MM.1S (cell line): ENCODE measurements at places on chromosomes 5 and 9.

- DNase-seq: peak; percentile 57
Observed at GRCh38 chr9:78821126-78821822, 524.3 kb downstream of the PSAT1 start.

DNA sequence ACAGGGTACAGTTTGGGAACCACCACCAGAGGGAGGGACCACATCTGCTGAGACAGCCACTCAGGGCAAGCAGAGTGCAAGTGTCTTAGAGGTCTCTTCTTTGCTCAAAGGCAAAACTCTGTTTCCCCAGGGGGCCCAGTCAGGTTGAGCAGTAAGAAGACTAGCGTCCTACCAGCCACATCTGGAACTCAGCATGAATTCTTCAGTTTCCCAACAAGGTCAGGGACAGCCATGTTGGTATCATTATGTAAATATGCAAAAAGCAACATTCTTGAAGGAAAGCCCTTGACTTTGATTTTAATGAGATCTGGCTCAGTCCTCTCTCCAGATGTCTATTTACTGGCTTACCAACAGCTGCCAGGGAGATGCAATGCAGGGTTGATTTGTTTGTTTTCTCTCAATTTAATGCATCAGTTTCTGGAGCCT is 46.7 kb downstream of the TGFBI start:
- no peak for DNase-seq

GRCh38 chr9:129270903-129271431 is 92.9 kb upstream of the IER5L start:
- DNase-seq: peak; percentile 95

DNA sequence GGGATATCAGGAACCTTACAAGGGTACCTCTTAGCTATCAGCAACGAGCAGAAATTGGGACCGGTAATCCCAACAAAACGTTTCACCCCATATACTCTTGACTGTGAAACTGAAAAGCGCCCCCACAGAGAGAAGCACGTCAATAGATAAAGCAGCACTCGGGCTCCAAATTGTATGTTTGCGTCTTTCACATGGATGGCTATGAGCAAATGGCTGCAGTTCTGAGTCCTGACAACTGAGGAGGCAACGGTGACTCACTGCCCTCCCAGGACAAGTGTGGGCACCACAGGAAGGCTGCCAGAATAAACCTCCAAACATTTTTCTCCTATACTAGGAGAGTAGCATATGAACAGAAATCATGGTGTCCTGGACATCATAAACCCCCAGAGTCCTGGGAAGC is 36.6 kb downstream of the SEMA4D start:
- DNase-seq: no peak

DNA sequence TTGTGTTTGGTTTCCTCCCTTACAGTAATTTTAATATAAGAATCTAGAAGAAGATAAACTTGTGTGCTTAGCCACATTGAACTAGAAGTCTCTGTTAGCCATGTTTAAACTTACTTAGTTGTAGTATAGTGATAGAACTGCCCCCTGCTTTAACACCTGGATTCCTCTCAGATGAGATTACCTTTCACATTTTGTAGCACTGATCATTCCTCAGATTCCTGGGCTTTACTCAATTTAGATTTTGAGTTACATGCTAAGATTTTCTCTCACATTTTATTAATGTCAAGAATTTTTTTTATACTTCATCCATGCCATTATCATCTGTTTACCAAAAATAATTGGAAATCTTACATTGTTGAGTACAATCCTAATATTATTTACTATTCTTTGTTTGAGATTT is 70.5 kb downstream of the GPBP1 start:
- no peak for DNase-seq

DNA sequence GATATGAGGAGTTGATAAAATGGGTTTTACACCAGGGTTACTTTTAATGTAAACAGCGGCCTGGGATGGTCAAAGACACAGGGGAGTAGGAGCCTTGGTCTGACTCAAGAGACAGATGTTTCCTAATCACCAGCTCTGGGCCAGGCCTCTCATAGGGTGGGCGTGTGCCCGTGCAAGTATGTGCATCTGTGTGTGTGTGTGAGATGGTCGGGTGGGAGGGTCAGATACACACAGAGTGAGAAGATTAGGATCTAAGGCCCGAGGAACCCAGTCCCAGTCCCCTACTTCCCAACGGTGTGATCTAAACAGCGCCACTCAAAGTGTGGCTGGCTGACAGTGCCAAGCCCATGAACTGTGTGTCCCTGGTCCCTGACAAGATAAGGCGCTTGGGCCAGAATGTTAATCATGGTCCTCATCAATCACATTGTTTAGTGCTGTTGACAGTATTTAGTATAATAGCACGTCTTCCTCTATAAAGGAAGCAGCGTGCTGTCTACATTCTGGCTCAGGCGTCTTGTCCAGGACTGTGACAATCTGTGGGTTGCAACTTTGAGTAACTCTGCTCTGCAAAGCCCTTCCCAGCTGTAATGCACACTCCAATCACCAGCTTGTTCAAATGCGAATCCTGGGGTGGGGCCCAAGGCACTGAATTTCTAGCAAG is 173.7 kb downstream of the DAB2IP start:
- DNase-seq: no peak

DNA sequence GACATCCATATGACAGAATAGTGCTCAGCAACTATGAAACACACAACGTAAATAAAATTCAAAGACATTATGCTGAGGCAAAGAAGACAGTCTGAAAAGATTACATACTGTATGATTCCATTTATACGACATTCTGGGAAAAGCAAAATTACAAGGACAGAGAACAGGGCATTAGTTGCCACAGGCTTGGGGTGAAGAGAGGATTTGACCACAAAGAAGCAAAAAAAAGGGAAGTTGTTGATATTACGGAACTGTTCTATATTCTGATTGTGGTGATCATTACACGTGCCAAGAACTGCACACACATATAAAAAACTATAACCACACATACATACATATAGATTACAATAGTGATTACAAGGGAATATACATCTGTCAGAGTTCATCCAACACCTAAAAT is 24.1 kb downstream of the CDK5RAP2 start:
- no peak for DNase-seq

DNA sequence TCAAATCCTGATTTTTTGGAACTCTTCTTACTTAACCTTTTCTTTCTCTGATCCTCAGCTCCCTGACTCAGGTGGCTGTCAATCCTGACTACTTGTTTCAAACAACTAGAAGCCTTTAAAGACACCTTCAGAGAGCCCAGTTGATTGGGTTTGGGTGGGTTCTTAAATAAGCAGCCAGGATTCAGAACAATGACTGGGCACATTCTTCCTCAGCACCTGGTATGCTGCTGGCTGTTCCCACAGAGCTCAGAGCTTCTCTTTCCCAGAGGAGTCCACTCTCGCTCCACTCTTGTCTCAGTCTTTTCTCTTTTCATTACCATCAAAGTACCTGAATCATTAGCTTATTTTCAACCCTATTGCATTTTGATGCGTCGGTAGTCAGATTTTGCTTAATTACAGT is 22.5 kb downstream of the PCSK5 start:
- no peak for DNase-seq

- peak; percentile 16 for DNase-seq
Observed at GRCh38 chr5:73135429-73136054, 15.2 kb downstream of the TMEM171 start.
